Glutamatergic neuron (in vitro differentiated cells): ENCODE measurements at places on chromosomes 2 and 18. TPM values are rescaled to one million over a fixed set of nuclear protein-coding genes. Genes with fewer than 3 reads are reported as not detected.

DNA sequence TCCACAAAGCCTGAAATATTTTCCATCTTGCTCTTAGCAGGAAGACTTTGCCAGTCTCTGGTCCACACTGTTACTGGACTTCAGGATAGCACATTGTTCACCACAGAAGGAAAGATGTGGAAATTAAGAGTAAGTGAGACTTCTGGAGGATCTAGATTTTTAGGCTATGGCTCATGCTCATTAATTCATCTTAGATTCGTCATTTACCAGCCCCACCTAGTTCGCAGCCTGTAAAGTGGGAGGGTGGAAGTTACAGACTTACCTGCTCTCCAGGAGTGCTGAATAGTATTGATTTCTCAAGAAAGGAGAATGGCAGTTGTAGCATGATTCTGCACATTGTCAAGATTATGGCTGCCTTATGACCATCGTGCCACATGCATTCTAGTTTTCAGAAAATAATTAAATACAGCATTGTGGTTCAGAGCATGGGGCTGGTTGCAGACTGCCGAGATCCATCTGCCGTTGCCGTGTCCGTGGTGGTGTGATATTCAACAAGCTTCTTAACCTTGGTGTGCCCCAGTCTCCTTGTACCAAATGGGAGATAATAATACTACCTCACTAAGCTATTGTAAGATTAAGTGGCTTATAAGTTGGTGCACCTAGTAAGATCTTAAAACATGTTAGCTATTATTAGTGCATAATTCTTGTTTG lies 56.8 kb downstream of the RNF144A start:
- no peak for DNase-seq

GRCh38 chr2:112150447-112150846 lies 12.3 kb downstream of the FBLN7 start:
- no peak for DNase-seq

DNA sequence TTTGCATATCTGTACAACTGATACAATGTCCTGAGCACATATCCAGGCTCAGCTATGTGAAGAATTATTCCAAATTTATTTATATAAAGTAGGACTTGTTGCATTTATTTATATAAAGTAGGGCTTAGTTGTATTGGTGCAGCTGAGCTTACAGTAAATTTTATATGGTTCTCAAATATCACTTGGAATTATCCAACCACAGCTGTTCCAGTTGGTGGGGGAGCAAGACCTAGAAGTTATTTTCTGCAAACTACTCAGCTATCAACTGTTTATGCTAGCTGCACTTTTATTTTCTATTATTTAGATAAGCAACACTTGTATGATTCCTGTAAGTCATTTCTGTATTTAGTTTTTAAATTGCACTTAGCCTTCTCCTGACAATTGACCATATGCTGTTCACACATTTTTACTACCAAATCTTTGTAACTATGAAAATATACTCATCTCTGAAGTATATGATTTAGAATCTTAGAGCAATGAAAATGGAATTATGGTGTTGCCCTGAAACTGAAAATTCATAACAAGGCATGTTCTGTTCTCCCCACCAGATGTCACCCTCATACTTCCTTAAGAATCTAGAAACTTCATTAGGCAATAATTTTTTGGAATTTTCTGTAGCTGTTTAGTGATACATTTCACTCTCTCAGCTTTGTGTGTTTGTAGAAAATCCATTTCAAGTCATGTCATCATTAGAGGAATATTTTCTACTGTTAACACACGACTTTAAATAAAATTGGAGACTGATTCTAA lies 157.0 kb upstream of the CBLN2 start:
- DNase-seq: no peak

The RGPD8 gene
- 29.3 TPM for total RNA-seq

The ADAM17 gene
- 23.8 TPM for total RNA-seq

The NT5DC4 gene
- not detected for total RNA-seq

The AP1S3 gene
- 3.1 TPM for total RNA-seq
